ENCODE measurements at places on chromosomes 3 and 15.

DNA sequence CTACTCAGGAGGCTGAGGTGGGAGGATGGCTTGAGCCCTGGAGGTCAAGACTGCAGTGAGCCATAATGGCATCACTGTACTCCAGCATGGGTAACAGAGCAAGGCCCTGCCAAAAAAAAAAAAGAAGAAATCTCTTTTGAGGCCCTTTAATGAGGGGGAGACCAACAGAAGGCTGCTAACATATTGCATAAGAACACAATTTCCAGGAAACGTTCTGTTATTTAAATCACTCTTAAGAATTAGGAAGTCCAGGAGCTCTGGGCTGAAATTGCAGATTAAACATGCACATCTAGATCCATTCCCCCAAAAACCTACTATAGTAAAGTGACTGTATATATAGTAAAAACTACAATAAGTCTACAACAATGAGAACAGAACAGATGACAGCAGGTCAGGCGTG is 16.1 kb upstream of the BLM start:
- no peak for DNase-seq

- DNase-seq = no peak
Measured at GRCh38 chr15:59439576-59439975, 1.6 kb downstream of the FAM81A start.

- no peak for DNase-seq
Measured at GRCh38 chr3:40207796-40208195, 101.7 kb upstream of the EIF1B start.

DNA sequence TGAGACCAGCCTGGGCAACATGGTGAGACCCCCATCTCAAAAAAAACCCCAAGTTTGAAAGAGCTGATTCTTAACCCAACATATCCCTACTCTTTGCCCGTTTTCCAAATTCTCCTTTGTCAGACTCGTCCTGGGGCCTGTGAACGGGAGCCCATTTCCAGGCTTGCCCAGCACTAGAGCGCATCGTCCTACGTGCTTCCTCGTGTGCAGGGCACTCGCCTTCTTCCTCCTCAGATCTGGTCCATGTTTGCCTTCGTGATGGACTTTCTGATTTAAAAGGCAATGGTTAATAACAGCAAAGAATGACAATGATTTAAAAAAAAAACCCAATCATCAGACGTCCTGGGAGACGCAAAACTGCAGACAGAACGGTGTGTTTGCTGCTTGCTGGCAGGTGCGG is 10.1 kb downstream of the MELTF start:
- no peak for DNase-seq

GRCh38 chr3:73523661-73524060 is 101.1 kb downstream of the PDZRN3 start:
- no peak for DNase-seq

- DNase-seq = no peak
Measured at GRCh38 chr3:9314796-9315195, 48.1 kb upstream of the THUMPD3 start.

- no peak for DNase-seq
Measured at GRCh38 chr3:161859865-161860450, 363.4 kb downstream of the OTOL1 start.

GRCh38 chr3:126340081-126340511 is 17.1 kb downstream of the KLF15 start:
- DNase-seq = no peak

DNA sequence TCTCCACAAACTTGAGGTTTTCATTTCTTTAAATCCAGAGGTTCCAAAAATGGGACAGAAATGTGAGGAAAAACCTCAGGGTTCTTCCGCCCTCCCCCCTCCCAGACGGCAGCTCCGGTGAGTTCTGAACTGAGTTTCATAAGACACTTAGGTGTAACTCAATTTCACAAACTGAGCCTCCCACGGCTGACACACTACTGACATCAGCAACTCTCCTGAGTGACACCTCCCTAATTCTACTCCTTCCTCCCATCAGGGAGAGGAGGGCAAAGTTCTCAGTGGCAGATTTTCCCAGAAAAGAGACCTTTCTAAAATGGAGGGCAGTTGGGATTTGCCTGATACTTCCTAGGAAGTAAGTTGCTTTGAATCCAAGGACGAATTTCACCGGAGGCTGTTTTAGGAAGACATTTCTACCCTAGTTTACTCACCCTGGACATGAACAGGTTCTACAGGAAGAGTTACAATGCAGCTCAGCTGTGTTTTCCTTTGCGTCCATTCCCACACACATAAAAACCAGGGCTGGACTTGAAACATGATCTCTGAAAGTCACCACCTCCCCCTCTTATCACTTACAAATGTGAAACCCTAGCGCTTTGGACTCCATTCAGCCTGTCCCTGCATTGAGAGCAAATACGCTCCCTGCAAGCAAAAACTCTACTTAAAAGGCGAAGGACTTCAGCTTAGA is 78.1 kb upstream of the LMOD3 start:
- DNase-seq = peak; percentile 52

DNA sequence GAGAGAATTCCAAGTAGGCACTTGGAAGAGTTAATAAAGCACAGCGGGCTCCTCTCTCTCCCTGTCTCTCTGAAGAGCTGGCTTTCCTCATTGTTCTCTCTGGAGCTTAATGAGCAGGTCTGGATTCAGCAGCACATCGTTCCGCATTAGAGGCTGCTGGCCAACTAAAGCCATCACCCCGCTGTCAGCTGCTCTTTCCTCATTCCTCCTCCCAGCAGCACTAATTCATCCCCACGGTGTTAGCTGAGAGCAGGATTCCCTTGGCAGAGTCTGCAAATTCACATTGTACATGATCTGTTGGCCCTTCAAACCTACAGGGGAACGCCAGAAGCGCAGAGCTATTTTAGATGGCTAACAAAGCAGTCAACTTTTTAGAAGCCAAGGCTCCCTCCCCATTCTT is 44.2 kb downstream of the SGO1 start:
- no peak for DNase-seq

DNA sequence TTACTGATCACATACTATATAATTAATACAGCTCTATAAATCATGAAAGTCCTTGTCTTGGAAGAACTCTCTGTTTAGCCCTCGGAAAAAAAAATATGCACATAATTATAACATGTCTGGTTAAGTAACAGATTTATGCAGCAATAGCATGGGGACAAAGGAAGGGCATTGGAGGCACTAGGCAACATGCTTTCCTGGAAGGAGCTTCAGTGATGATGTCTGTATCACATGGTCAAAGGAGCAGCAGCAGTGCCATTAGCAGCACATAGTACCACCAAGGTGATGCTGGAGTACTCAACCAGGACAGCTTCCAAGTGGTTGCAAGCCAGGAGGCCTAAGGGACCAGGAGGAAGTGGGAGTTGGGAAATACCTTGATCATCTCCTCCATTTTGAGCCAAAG is 36.3 kb upstream of the PHLDB2 start:
- no peak for DNase-seq

GRCh38 chr3:6039971-6040370 is 820.9 kb upstream of the GRM7 start:
- DNase-seq = no peak

DNA sequence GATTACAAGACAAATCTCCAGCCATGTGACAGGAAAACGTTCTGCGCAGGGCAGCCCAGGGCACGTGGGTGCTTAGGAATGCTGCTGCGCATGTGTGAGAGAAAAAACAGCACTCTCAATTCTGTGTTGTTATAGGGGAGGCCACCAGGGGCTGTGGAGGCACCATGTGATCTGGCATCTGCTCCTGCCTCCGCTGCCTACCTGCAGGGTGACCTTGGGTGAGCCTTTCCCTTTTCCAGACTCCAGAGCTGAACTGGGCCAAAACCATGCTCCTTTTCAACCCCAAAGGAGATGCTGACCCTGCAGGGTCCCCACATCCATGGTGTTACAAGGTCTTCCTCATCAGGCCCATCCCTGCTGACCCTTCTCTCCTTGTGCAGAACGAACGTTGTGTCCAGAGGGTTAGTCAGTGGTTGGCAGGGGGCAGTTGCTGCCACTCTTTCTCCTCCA is 81.5 kb upstream of the RASGRF1 start:
- DNase-seq = no peak

GRCh38 chr15:57684491-57685151 is 21.9 kb upstream of the POLR2M start:
- DNase-seq = no peak

- DNase-seq = no peak
Measured at GRCh38 chr3:53328746-53329145, 18.6 kb downstream of the DCP1A start.

DNA sequence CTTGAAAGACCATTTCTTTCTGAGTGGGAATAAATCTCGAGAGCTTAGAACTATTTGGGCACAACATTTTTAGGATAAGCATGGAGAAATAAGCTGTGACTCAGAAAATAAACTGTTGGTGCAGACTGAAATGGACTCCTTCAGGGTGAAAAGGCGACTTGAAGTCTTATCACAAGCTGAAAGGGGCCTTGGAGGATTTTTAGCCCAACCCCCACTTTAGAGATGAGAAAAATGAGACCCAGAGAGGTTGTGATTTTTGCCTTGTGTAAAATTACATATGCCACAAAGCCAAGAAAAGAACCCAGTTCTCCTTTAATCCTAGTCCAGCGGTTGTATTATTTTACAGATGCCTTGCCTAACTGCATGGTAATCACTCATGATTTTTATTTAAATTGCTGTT is 1.5 kb downstream of the ATP1B3 start:
- no peak for DNase-seq

- no peak for DNase-seq
Measured at GRCh38 chr15:33644304-33644703, 324.0 kb upstream of the CHRM5 start.

DNA sequence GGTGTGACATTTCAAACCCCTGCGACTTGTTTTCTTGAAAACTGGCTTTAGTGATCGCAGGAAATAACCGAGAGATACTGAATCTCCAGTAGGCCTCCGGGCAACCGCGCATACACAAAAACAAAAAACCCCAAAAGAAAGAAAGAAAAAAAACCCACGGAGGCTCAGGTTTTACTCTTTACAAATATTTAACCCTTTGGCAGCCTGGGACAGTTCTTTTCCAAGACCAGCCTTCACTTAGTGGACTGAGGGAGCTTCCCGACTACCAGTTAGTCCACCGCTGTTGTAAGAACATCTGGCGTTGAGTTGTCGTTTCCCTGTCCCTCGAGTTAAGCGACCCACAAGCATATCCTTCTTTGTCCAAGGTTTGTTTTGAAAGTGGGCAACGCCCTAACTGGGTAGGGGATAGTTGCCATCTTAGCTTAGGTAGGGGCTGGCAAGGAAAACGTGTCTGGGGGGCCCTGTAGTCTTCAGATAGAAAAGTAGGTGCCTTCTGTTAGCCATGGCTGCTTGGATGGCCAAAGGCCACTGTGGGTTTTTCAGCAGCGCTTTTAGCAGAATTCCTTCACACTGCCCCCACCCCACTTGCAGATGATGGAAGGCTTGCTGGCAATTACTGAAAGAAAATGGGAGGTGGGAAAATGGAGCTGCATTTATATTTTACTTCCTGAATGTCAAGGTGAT is 6.9 kb downstream of the ISL2 start:
- no peak for DNase-seq

GRCh38 chr3:47950453-47951169 is 65.6 kb downstream of the MAP4 start:
- DNase-seq = no peak
